ENCODE measurements at places on chromosomes 4 and X.

GRCh38 chrX:24902806-24903205, 113.0 kb downstream of the ARX start:
- no peak for DNase-seq

GRCh38 chrX:66233209-66233608, 69.2 kb downstream of the HEPH start:
- no peak for DNase-seq

DNA sequence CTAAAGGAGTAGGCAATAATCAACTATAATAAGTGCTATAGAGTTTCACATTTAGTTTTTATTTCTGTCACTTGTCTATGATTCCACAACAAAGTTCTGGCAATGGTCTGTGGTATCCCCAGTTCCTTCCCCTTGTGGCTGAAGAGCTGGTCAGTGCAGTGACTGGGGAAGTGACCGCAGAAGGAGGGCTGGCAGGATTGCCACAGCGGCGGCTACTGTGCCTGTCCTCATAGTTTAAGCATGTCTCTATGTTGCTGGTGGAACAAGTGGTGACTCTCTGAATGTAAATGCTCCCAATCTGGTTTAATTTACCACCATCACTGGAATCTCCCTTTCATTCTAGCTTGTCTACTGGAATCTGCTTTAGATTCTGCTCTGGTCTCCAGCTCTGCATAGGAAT, 170.6 kb upstream of the GK2 start:
- DNase-seq, result peak; percentile 73

- DNase-seq, result no peak
Observed at GRCh38 chr4:11650801-11651596, 222.3 kb upstream of the HS3ST1 start.

DNA sequence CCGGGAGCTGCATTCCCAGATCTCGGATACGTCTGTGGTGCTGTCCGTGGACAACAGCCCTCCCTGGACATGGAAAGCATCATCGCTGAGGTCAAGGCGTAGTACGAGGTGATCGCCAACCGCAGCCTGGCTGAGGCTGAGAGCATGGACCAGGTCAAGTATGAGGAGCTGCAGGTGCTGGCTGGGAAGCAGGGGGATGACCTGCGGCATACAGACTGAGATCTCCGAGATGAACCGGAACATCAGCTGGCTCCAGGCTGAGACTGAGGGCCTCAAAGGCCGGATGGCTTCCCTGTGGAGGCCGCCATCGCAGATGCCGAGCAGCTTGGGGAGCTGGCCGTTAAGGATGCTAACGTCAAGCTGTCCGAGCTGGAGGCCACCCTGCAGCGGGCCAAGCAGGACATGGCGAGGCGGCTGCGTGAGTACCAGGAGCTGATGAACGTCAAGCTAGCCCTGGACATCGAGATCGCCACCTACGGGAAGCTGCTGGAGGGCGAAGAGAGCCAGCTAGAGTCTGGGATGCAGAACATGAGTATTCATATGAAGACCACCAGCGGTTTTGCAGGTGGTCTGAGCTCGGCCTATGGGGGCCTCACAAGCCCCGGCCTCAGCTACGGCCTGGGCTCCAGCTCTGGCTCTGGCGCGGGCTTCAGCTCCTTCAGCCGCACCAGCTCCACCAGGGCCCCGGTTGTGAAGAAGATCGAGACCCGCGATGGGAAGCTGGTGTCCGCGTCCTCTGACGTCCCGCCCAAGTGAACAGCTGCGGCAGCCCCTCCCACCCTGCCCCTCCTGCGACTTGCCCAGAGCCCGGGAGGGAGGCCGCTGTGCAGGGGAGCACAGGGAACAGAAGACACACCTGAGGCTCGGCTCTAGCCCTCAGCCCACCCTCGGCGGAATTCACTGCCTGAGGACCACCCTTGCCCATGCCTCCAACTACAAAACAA, 29.4 kb upstream of the GABRA3 start:
- no peak for DNase-seq

DNA sequence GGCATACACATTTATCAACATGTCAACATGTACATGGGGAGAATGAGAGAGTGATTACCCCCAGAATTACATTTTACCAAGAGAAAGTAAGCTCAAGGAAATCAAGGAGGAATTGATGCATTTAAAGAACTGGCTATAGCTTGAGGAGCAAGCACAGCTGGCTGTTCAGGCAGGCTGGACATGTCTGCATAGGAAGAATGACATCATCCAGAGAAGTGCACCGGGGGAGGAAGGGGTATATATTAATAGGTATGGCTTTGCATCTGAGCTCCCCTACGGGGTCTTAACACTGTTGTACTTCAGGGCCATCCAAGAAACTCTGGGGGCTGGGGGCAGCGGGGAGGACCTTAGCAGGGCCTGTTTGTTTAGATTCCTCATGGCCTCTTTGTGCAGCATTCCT, 222.4 kb upstream of the VCX start:
- no peak for DNase-seq

DNA sequence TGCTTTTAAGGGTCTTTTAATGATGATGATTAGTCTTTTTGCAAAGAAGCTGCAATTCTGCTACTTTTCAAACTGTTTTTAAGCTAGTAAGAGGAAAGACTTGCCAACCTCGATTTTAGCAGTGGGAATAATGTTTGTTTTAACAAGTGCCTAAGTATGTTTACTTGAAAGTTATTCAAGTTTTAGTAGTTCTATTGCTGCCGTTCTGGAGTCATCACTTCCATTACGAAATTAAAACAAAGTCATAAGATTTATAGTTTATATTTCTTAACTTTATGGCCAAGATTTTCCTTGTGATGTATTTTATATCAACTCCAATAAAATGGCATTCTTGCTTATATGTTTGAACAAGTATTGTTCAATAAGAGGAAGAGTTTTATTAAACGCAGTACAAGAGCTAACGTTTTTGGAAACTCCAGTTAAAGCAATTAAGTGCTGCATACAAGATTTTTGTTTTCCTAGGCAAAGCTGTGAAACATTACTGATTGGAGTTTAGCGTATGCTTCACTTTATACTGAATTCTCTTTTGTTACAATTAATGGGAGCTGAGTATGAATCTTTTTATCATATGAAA, 211.3 kb downstream of the TENM3 start:
- DNase-seq, result no peak

DNA sequence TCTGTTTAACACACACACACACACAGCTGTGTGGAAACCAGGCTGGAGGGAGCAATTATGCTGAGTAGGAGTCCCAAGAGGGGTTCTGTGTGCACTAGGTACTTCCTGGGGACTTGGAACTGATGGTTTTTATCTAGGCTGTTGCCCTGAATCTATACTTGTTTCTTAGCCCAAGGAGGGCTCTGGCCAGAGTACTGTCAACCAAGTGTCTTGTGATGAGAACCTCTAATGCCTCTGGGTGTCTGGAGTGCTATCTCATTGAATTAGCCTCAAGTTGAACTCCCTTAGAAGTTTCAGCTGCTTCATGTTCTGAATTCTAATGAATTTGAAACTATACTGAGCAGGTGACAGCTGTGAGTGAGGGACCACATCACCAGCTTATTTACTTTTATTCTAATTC, 16.6 kb downstream of the ARHGAP24 start:
- no peak for DNase-seq

- peak; percentile 37 for DNase-seq
Observed at GRCh38 chr4:52894443-52894842, 32.3 kb downstream of the RASL11B start.

DNA sequence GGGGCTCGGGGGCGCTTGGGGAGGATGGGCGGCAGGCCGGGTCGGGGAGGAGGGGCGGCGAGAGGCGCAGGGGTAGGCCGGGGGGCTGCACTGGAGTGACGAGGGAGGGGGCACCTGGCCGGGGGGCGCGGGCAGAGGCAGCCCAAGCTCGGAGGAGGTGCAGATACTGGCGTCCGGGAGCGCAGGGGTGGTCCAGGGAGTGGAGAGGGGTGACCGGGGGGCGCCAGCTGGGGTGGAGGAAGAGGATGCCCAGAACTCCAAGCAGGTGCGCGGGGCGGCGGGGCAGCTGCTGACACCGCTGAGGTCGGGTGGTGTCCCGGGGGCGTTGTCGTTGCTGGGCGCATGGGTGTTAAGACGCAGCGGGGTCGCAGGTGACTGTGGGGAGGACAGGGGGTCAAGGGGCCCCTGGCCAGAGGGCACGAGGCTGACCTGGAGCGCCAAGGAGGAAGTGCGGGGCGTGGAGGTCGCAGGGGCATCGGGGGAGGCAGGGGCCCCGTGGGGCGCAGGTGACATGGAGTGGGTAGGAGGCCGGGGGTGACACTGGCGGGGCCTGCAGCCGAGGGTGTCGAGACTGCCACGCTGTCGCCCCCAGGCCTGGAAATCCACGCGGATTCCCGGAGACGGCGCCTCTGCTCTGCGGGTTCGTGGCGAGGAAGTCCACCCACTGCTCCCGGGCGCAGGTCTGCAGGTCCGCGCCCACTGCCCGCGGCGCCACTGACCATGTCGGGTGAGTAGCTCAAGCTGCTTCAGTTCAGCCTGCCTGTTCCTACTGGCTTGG, 928 bp downstream of the GYG2 start:
- DNase-seq, result no peak

DNA sequence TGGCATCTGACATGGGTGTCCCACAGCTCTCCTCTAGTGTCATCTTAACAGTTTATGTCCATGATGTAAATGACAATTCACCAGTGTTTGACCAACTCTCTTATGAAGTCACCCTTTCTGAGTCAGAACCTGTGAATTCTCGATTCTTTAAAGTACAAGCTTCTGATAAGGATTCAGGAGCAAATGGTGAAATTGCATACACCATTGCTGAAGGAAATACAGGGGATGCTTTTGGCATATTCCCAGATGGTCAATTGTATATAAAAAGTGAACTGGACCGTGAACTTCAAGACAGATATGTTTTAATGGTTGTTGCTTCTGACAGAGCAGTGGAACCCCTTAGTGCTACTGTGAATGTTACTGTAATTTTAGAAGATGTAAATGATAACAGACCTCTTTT, 4.6 kb downstream of the FAT4 start:
- DNase-seq, result no peak

- DNase-seq, result no peak
Observed at GRCh38 chrX:10677490-10677889, 57.1 kb upstream of the MID1 start.

DNA sequence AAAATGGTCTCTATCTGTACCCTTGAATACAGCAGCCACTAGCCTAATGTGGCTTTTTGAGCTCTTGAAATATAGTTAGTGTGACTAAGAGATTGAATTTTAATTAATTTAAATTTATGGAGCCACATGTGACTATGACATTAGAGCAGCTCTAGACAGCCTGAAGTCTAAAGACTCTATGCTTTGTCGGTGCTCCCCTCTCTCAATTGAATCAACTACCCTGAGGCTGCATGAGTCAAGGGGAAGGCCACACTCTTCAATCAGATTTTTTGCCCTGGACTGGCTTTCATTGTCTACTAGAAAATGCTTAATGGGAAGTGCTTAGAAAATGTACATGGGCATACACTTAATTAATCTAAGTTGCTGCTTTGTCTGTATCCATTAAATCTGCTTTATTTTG, 11.7 kb downstream of the TLR7 start:
- no peak for DNase-seq

- DNase-seq, result no peak
Observed at GRCh38 chr4:148273501-148273986, 168.7 kb downstream of the NR3C2 start.

- DNase-seq, result no peak
Observed at GRCh38 chr4:48683784-48684666, 96.1 kb downstream of the FRYL start.

- DNase-seq, result no peak
Observed at GRCh38 chr4:78481180-78481579, 70.4 kb upstream of the ANXA3 start.

GRCh38 chr4:3424522-3425095, 17.2 kb upstream of the HGFAC start:
- no peak for DNase-seq

DNA sequence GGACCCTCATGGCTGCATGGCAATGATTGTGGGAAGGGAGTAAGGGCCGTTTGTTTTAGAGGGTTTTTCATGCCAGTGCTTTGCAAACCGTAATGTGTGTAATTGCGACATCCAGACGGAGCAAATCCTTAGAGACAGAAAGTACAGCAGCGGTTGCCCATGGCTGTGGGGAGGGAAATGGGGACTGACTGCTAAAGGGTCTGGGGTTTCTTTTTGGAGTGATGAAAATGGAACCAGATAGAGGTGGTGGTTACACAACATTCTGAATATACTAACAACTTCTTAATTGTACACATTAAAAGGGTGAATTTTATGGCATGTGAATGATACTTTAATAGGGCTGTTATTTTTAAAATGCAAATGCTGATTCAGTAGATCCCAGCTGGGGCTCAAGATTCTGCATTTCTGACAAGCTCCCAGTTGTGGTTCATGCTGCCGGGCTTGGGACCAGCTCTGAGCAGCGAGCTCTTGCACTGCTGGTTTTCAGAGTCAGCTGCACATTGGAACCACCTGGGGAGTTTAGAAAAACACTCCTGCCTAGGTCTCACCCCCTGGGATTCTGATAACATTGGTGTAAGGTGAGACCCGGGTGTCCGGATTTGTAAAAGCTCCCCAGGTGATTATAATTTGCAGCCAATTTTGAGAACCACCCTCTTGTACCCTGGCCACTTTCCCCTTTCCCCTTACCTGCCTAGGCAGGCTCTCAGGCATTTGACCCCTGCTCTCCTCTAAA, 47.7 kb downstream of the PRPS1 start:
- no peak for DNase-seq

GRCh38 chrX:134365904-134366303, 94.1 kb upstream of the HPRT1 start:
- no peak for DNase-seq

DNA sequence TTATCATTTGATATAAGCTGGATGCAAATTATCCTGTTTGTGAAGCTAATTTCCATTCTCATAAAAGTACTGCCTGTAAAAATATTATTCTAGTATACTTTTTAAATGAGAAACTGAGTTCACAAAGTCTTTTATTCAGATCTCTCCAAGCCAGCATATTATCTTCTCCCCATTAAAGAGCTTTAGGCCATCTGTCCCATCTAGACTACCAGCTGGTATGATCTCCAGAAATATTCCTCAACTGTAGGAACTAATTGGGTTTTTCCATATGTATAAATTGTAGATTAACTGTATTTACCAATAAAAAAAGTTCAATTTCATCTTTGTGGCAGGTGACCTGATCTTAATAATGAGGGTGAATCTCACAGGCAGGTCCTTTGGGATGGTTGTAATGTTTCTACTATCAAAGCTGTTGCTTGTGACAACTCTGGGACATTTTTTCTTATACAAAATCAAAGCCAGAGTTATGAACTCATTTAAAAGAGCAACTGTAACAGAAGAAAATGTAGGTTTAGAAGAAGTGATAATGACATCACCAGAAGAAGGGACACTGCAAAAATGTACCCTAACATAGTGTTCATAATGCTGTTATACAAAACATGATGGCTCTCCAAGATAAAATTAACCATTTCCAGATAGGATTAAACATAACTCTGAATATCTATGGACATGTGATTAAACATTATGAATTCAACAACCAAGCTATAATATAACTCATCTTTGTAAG, 132.8 kb downstream of the KCNIP4 start:
- DNase-seq, result no peak

DNA sequence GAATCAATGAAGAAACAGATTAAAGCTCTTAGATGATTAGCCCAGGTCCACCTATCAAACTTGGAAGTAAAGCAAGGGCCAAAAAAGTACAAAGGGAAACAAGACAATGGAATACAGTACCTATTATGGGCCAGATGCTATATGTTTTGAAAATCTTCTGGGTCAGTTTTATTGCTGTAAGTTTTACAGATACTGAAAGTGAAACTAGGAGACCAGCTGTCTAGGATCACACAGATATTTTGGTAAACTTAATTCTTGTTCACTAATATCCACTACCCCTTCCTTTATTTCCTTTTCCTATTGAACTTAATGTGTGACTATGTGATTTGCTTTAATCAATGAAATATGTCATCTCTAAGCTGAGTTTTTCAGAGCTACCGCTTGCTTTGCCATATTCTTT, 505.4 kb upstream of the PITX2 start:
- DNase-seq, result no peak

- no peak for DNase-seq
Observed at GRCh38 chr4:77358315-77358928, 201.4 kb downstream of the CCNG2 start.

Measured in femur (tissue), 1 donor.